Stimulated activated CD4-positive, alpha-beta T cell treated with anti-CD3 and anti-CD28 coated beads, Interleukin-15, amount 100 ng/mL, for 1 hour (primary cell): ENCODE measurements at places on chromosomes 11 and 22.

DNA sequence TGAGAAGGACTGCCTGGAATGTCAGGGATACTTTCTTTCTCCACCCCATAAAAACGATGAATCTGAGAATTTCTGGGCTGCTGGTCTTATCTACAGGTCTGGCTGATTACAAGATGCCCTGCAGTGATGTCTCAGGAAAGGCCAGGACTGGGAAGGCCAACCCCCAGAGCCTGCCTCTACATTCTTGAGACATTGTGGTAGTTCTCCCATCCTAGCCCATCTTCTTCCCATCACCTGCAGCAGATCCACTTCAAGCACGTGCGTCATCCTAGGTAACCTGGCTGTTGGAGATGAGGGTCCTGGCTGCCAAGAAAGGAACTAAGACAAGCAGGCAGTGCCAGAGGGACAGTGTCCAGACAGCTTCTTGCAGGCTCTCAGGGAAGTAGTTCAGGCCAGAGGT, 44.1 kb upstream of the E2F8 start:
- no peak for DNase-seq

GRCh38 chr22:43988960-43989359, 33.7 kb downstream of the SAMM50 start:
- DNase-seq: no peak

GRCh38 chr22:49119551-49119952, 708.1 kb downstream of the BRD1 start:
- no peak for DNase-seq

GRCh38 chr11:10164621-10165020, 129.4 kb downstream of the SBF2 start:
- DNase-seq: no peak

GRCh38 chr11:5665746-5666401, 19.0 kb downstream of the TRIM5 start:
- DNase-seq: no peak

DNA sequence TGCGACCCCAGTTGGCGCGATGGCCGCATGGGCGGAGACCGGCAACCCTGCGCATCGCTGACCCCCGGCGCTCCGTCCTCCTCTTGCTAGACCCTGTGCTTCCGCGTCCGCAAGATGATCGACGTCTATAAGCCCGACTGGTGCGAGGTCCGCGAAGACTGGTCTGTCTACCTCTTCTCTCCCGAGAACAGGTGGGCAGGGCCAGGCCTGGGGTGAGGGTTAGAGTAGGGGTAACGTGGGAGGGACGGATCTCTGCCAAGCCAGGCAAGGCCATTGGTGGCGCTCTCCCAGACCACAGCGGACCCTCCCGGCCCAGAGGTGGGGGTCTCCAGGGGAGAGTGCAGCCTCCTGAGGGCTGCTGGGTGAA, 92.1 kb downstream of the CACNA1I start:
- no peak for DNase-seq

DNA sequence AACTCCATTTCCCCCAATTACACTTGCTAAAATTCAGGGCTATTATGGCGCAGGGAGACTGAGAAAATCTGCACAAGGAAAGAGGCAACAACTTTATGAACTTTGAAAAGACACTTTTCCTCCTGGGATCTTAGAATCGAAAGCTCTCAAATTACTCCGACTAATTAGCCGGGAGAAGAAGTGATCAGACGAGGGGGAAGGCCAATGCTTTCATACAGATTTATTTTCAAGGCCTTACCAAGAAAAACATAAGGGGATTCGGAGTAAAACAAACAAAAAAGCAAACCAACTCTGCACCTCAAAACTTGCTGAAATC, 1.6 kb downstream of the PAX6 start:
- DNase-seq: no peak

- DNase-seq: no peak
These were observed 5.9 kb downstream of the PTGDR2 start for GRCh38 chr11:60849641-60850520.

GRCh38 chr11:64445651-64446050, 86.7 kb downstream of the RPS6KA4 start:
- no peak for DNase-seq

GRCh38 chr11:77747381-77747969, 73.0 kb downstream of the RSF1 start:
- DNase-seq: no peak

GRCh38 chr22:32570501-32570900, 95.9 kb downstream of the FBXO7 start:
- DNase-seq: no peak

DNA sequence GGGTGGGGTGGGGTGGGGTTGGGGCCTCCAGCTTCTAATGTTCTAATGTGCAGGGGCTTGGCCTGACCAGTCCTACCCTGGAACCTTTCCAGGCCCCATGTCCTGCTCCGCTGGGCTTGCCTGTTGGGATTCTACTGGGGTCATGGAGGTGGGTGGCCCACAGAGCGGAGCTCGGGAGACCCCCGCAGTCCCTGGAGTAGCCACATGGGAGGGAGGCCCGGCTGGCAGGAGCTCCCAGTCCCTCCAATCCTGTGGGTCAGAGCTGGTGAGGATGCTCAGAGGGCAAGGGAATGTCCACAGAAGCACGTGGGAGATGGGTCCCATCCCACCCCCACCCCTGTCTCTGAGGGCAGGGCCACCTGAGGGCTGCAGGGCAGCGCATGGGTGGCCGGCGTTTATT, 2.9 kb downstream of the SEPTIN5 start:
- no peak for DNase-seq

- no peak for DNase-seq
These were observed 73.4 kb downstream of the DEUP1 start for GRCh38 chr11:93403930-93404329.

- no peak for DNase-seq
These were observed 10.7 kb downstream of the LSP1 start for GRCh38 chr11:1863352-1864216.

DNA sequence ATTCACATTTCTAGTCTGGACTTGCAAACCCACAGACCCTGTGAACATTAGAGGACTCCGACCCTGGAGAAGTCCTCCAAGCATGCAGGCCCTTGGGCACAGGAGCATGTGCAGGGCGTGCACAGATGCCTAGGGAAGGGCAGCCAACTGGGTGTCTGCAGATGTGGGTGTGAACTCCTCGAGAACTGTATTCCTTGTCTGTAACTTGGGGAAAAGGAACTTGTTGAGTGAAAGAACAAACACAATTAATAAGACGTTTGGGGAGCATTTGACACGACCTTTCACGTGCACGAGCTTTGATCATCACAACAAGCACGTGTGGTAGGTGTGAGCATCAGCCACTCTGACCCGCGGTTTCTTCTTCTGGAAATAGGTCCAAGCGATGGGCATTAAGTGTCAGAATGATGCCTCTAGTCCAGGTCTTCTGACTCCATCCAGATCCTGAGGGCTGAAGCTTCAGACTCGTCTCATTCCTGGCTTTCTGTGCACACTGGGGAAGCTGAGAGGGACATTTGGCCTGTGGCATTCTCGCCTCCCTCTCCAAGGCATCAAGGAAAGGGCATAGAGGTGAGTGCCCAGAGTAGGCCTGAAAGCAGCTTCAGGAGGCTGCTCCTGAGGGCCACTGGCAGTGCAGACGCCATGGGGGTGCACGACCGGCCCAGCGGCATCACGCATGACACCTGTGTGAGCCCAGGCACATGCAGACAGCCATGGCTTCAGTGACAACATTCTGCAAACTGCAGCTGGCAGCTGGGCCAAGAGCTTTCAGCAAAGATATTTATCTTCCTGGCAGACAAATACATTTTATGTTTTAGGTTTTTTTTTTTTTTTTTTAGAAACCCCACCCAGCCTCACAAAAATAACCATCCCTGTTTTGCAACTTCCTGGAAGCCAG, 32.5 kb downstream of the ALX4 start:
- no peak for DNase-seq

DNA sequence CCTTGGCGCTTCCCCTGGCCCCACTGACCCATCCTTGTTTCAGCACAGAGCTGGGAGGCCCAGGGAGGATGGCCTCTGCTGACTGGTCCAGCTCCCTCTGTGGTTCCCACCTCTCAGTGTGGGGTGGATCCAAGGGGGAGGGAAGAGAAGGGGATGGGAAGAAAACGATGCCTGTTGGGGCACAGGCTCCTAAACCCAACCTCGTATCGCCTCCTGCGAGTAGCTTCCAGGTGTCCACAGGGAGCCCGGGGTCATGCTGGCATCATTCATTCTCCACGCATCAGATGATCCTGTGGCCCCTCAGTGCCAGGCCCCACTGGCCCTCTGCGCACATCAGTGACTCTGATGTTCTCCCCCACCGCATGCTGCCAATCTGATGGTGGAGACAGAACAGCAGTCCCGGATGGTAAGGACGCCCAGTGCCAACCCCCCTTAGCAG, 5.1 kb downstream of the MYEOV start:
- DNase-seq: no peak

- no peak for DNase-seq
These were observed 47.7 kb downstream of the TPCN2 start for GRCh38 chr11:69096473-69096872.

GRCh38 chr11:112129656-112130055, 34.2 kb downstream of the IL18 start:
- no peak for DNase-seq

- no peak for DNase-seq
These were observed 17.5 kb upstream of the MYH9 start for GRCh38 chr22:36405221-36405661.

DNA sequence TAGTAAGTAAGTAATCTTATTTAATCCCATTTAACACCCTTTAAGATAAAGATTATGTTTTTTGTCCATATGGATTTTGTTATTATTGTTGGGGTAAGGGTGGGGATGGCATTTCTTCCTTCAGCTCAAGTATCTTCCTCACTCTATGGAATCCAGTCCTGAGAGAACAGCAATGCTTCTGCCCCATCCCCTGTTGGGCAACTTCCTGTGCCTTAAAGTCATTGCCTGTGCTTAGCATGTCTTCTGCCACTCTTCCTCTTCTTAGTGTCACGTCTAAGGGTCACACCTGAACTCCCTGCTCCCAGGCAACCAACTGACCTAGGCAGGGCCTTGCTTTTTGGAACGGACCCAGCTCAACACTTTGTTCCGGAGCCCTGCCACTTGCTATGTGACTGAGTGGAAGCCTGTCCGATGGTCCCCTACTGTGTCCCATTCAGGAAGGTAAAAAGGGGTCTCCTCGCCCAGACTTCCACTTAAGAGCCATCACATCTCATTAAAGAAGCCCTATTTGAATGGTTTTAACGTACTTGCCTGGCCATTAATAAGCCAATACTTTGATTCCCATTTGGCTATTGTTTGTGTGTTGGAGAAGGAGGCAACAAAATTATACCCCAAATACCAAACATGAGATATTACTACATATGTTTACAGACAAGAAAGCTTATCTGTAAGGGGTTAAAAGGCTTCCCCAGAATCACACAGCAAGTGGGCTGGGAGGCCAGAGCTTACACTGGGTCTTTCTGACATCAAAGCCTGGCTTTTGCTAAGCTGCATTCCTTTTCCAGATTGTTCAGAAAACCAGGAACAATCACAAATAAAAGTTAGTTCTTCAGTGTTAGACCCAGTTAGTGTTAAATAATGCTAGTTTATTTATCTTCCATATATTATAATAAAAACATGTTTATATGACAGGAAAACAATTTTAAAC, 59.2 kb downstream of the RAB38 start:
- DNase-seq: no peak

DNA sequence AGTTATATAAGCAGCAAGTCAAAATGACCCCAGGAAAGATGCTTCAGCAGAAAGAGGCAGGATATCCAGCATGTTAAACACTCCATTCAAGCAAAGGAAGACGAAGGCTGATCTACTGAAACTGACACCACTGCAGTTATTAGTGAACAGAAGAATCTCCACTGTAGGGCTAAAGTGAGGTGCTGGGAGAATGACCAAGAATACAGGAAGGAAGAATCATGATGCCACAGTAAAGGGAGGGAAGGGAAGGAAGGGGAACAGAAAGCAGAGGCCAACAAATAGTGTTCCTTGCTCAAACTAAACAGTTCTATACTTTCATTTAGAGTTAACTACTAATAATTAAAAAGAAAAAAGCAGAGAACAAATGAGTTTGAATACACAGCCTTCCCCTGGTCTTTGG, 92.5 kb downstream of the SIK3 start:
- no peak for DNase-seq

DNA sequence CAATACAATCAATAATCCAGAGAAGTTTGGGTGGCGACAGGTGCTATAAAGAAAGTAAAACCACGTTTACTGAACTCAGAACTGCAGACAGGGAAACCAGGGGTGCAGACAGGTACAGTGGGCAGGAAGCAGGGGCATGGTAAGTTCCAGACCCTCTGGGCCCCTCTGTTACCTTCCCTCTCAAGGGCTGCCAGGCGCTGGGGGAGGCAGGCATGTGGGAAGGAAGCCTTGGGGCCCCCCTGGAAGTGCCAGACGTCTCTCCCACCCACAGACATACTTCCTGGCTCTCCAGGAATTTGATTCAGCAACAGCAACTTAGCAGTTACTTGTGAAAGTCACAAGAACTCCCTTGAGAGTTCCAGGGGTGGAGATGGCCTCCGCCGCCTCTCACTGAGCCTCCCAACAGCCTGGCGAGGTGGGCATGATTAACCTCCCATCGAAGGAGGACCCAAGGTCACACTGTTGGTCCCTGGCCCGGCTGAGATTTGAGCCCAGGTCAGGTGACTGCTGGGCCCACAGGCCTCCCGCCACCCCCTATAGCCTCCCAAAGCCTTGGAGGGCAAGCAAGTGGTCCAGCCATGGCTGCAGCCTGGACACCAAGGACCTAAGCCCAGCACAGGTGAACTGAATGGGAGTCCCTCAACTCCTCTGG, 14.1 kb upstream of the TSKU start:
- no peak for DNase-seq

GRCh38 chr11:45272701-45273100, 13.4 kb downstream of the SYT13 start:
- no peak for DNase-seq

GRCh38 chr11:59158206-59159068, 13.5 kb upstream of the DTX4 start:
- DNase-seq: no peak

DNA sequence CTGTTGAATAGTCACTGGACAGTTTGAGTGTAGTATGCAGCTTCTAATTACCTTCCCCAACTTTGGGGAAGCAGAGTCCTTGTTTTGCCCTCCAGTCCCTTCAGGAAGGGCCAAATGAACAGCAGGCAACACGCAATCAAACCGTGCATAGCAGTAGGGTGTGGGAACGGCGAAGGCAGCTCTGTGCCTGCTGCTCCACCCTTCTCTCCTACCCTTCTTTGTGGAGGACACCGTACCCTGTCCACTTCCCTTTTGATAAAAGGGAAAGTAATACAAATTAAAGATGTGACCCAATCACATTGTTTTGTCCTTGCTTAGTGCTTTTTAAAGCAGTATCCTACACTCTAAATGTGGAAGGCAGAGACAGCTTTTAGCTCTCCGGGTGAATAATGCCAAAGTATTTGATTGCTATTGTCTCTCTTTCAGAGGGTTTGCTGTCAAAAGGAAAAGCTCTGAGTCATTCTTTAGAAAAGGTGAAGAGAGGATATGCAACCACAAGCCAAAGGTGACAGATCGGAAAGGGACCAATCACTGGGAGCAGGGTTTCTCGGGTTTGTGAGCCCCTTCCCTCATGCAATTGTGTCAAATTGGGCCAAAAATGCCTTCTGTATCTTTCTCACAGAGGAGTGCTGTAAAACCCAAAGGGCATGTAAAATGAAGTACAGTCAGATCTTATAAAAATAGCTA, 407.3 kb upstream of the CCDC90B start:
- no peak for DNase-seq

- DNase-seq: no peak
These were observed 6.4 kb downstream of the MUC5AC start for GRCh38 chr11:1163911-1164735.
